Esophagus squamous epithelium (tissue), 5 donors: ENCODE measurements at places on chromosomes 6 and 20.
A peak's percentile ranks its signal among the peaks of the same experiment; 100 is the strongest.

DNA sequence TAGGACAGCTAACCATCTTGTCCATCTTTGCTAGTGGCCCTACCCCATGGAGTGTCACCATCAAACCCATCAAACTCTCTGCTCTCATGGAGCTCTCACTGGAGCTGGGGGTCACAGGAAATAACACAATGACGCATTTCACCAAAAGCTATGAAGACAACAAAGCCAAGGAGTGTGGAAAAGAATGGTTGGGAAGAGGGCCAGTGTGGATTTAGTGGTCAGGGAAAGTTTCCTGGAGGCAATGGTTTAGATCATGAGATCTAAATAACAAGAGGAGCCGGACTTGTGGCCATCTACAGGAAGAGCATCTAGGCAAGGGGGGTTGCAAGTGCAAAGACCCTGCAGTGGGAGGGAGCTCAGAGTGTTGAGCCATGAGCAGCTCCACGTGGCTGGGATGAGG is 189.5 kb downstream of the BMP7 start:
- DNase-seq: no peak

DNA sequence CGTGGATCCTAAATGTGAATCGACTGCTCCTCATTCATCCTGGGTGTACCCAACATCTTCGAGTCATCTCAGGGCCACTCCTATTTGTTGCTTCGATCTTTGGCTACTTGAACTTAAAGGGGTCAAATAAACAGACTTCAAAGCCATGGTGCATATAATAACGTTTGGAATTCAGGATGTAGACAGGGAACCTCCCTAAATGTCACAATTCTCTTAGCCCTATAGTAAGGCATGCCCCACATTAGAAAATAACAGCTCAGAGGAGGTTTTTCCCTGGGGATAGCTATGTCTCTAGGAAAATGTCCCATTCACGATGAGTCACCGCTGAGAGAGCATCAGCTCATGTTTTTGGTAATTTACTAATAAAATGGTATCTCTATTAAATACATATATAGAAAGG is 54.8 kb upstream of the BMP6 start:
- no peak for DNase-seq

DNA sequence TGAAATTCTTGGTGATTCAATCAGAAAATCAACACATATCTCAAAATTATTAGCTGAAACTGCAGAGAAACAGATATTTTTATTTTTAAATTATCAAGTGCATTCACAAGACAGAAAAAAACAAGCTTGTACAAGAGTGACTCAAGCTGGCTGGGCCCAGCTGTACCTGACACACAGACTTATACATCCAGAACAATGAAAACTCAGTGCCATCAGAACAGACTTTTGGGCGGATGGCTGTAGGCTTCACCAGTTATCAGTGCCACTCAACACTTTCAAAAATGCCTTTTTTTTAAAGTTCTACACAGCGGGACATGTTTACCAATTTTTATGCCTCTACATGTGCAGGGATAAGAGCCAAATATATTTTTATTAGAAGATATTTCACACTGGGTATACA is 102.8 kb downstream of the MYB start:
- DNase-seq: no peak

GRCh38 chr6:119226089-119226488 is 123.5 kb downstream of the MAN1A1 start:
- DNase-seq: no peak

- no peak for DNase-seq
Measured at GRCh38 chr6:119340796-119341487, 8.6 kb downstream of the MAN1A1 start.

DNA sequence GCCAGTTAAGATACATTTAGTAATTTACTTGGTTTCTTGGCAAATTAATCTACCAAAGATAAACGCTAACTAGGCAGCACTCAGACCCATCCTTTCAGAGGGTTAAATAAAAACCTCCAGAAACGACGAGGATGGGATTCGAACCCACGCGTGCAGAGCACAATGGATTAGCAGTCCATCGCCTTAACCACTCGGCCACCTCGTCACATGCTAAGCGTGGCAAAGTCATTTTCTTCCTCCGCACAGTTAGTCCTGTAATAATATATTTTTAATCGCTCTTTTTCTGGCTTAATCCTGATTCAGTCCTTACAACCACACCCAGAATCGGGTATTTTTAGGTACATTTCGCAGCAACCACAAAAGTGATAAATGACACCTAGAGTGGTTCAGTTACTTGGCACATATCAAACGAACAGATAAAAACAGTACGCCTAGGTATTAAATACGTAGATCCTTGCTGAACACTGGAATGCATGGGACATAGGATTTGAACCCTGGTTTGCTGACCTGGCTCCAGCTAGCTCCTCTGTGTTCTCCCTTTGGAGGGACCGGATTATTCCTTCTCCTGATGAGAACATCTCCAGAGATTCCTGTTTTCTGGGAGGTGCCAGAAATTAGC is 71.6 kb downstream of the GPX5 start:
- DNase-seq: no peak

GRCh38 chr6:131721161-131721560 is 10.3 kb upstream of the CTAGE9 start:
- no peak for DNase-seq

GRCh38 chr6:159833997-159834603 is 34.0 kb downstream of the PNLDC1 start:
- no peak for DNase-seq

- DNase-seq: no peak
Measured at GRCh38 chr20:57620274-57620990, at the start of gene ZBP1. Gene ZBP1, minus strand, starts transcription at chr20:57620426. Its CDS starts 131 bp downstream, at chr20:57620295.

DNA sequence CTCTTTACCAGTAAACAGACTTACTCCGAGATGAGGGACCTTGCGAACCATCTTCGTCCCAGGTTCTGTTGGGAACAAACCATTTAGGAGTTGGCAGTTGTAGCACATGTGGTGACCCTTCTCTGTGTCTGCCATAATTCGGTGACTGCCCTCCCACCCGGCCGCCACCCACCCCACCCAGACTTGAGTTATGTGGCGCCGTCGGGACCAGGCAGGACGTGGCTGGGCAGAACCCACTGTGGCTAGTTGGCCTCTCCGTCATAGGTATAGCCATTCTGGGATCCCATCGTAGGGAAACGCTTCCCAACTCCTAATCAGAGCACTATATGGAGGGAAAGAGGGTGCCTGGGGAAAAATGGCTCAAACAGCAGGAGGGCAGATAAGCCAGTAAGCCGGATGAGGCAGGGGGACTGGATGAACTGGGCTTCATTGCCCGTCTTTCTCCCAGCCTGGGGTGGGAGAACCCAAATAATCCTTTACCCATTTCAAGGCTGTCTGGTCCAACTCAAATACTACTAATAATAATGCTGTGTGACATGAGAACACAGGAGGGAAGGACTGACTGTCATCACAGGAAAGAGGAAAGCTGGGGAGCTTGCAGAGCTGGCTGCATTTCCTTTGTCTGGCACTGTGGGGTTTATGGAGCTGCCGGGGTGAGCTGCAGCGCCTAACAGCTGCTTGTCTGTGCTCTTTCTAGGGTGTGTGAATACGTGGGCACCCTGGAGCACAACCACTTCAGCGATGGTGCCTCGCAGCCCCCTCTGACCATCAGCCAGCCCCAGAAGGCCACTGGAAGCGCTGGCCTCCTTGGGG is 73.0 kb upstream of the PBOV1 start:
- no peak for DNase-seq

DNA sequence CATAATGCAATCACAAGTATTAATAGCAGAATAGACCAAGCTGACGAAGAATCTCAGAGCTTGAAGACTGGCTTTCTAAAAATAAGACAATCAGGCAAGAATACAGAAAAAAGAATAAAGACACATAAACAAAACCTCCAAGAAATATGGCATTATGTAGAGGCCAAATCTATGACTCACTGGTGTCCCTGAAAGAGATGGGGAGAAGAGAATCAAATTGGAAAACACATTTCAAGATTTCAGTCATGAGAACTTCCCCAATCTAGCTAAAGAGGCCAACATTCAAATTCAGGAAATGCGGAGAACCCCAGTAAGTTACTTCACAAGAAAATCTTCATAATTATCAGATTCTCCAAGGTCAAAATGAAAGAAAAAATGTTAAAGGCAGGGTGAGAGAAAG is 69.0 kb upstream of the PDE7B start:
- DNase-seq: no peak

GRCh38 chr6:34949636-34950035 is 60.6 kb downstream of the ANKS1A start:
- DNase-seq: no peak

DNA sequence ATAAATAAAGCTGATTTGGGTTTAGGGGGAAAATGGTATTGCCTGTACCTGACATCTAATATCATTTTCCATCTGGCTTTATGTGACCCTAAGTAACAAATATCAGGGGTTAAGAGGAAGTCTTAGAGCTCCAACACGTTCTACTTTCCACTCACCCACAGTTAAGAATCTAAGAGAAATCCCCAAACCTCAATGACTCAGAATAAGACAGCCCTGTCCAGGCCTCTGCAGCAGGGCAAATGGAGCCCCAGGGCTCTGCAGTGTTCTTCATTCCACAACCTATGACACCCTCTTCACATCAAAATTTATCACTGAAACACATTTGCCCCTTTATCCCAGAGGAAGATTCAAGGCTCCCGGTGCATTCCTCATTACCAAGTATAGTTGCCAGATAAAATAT is 20.3 kb upstream of the TENT5A start:
- DNase-seq: no peak

- no peak for DNase-seq
Measured at GRCh38 chr20:1844325-1845162, 50.7 kb upstream of the SIRPA start.

DNA sequence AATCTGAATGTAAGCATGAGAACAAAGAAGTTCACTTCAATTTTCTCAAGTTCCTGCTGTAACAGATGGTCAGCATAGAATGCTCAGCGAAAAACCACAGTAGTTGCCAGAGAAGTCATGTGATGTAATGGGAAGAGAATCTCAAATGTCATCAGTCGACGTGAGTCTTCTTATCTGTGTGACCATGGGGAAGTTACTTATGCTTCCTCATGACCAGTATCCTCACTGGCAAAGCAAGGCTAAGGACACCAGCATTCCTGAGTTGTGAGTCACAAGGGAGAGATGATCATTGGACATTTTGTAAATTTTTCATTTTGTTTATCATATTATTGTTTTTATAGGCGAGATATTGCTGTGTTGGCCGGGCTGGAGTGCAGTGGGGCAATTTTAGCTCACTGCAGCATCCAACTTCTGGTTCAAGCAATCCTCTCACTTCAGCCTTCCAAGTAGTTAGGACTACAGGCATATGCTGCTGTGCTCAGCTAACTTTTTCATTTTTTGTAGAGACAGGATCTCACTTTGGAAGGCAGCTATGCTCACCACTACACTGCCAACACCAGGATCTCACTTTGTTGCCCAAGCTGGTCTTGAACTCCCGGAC is 21.9 kb downstream of the SGK1 start:
- DNase-seq: no peak

GRCh38 chr6:157795841-157796240 is 27.2 kb upstream of the SNX9 start:
- DNase-seq: no peak

DNA sequence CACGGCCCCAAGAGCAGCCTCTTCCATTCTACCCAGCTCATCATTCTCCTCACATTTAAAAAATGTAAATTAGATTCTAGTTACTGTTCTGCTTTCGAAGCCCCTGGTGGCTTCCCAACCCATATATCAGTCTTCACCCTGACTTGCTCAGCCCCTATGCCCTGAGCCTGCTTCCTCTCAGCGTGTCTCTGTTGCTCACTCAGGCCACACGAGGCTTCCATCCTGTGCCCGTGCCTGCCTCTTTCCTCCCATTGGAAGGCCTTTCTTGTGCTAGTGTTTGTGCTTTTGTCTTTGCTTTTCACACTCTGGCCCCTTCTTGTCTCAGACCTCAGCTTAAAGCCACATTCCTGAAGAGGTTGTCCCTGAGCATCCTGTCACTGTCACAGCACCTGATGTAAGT is 78.1 kb downstream of the AFDN start:
- no peak for DNase-seq

GRCh38 chr6:144215932-144216667 is 65.8 kb downstream of the STX11 start:
- peak; percentile 75 for DNase-seq

DNA sequence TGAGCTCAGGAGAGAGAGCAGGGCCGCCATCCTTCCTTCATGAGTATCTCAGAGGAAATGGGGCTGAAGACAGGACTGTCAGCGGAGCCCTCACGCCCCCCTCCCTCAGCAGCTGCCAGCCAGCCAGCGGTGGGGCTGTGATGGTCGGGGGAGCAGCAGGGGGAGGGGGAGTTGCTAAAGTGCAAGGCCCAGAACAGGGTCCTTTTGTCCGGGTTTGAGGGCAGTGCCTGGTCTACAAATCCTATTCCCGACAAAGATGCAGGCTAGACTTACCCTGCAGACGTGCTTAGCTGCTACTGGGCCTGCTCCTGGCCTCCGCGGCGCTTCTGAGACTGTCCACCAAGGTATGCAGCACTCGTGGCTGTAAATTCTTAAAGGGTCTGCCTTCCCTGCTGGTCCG is 593.4 kb upstream of the CDH4 start:
- DNase-seq: no peak

DNA sequence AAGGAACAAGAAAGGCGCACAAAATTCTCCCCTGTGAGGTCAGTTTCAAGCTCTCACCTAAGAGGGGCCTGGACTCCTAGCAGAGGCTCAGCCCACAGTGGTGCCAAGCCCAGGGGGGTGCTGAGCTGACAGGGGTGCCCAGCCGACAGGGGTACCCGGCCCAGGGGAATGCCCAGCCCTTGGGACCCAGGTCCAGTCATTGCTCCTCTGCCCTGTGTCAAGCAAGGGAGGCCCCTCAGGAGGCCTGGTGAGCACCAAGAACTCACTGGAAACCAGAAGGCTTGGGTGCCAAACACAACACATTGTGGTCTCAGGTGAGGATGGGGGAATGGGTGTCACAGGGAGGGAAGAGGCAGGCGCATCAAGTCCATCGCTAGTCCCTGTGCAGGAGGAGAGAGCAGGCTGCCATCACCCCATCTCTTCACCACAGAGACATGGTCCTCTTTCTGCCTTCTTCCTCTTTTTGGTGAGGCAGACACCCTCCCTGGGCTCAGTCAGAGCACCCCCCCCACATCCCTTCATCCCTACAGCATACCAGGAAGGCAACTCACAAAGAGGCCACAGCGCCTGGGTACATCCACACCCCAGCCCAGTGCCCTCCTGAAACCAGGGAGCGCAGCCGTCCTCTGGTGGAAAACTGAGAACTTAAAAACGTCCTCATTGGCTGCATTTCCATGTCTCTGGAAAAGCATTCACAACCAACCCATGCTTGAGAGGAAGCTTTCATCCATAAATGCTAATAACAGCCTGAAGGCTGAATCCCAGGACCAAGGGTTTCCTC is 111.3 kb downstream of the BANF2 start:
- DNase-seq: no peak

GRCh38 chr6:40325791-40326190 is 261.4 kb downstream of the LRFN2 start:
- DNase-seq: no peak

DNA sequence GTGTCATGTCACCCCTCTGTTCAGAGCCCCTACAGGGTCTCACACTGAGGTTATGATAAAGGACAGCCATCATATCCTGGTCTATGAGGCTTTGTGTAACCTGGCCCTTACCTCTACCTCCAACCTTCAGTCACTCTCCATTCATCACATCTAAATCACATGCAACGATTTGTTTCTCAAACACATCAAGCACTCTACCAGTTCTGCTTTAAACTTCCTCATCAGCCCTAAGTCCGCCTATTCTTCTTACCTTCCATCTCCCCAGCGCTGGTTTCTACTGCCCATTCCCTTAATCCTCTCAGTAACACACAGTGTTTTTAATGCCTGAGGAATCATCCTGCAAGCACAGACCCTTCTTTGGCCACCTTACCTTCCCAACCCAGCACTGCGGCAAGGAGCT is 17.9 kb upstream of the BACH2 start:
- DNase-seq: no peak

GRCh38 chr20:51643390-51643789 is 100.9 kb upstream of the NFATC2 start:
- no peak for DNase-seq
